Stimulated activated CD4-positive, alpha-beta T cell treated with anti-CD3 and anti-CD28 coated beads, TNF-alpha, amount 100 ng/mL, for 48 hours (primary cell): ENCODE measurements at places on chromosomes 7 and 10.

GRCh38 chr7:148584154-148584827 is 6.3 kb upstream of the C7orf33 start:
- no peak for DNase-seq

- DNase-seq, result no peak
These were observed 284.4 kb downstream of the DNAJB6 start for GRCh38 chr7:157621131-157621681.

DNA sequence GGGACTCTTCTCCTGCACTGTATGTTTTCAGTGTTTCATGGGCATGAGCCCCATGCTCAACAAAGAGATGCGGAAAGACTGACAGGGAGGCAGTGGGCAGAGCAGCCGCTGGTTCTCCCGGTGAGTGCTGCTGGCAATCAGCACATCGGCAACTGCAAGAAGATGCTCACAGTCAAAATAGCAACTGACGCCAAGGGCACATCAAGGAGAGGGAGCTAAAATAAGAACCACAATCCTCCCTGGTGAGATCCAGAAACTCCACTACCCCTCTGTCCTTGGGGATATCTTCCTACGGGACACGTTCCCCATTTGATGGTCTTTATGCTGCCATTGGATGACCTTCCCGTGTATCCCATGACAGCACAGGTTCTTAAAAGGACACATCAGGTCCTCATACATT is 28.9 kb upstream of the SVIL start:
- DNase-seq, result no peak

DNA sequence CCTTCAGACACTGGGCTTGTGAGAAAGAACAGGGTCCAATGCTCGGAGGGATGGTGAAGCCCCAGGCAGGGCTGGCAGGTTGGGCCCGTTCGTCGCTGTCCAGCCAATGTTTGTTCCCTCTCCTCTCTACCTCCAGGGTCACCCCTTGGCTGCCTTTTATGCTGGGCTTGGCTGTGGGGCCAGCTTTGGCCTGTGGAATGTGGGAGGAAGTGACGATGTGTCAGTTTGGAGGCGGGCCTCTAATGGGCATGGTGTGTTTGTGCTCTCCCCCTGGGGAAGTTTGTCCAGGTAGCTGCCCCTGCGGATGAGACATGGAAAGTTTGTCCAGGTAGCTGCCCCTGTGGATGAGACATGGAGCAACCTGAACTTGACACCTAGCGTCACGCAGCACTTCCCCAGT is 236.7 kb downstream of the GLRX3 start:
- no peak for DNase-seq

GRCh38 chr7:104225451-104225850 is 17.6 kb upstream of the ORC5 start:
- no peak for DNase-seq

DNA sequence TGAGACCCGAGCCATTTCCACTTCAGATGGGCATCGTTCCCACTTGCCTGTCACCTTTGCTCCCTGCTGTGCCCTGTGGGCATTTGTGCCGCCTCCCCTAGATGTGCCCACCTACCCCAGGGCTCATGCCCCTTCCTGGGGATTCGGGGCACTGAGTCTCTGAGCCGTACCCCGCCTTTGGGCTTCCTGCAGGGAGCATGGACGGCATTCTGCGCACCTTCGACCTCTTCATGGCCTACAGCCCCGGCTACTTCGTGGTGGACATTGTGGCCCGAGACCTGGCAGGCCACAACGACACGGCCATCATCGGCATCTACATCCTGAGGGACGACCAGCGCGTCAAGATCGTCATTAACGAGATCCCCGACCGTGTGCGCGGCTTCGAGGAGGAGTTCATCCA is 36.3 kb upstream of the VSIR start:
- no peak for DNase-seq

GRCh38 chr10:126734015-126734414 is 63.5 kb upstream of the C10orf90 start:
- no peak for DNase-seq

DNA sequence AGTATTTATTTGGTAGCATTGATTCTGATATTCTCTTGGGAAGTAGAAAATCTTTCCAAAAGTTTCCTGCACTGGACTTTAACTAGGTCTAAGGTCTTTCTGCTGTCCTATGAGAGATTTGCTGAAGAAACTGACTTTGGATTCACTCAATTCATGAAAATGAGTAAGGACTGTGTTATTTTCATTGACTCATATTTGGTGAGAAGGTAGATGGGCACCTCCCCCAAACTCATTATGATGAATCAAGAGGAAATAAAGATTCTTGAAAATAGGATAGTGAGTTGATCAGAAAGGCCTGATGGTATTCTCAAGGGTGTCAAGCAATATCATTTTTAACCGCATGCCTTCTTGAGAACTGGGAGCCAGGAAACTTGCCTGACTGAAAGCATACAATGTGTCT is 110.3 kb downstream of the RNF133 start:
- no peak for DNase-seq

DNA sequence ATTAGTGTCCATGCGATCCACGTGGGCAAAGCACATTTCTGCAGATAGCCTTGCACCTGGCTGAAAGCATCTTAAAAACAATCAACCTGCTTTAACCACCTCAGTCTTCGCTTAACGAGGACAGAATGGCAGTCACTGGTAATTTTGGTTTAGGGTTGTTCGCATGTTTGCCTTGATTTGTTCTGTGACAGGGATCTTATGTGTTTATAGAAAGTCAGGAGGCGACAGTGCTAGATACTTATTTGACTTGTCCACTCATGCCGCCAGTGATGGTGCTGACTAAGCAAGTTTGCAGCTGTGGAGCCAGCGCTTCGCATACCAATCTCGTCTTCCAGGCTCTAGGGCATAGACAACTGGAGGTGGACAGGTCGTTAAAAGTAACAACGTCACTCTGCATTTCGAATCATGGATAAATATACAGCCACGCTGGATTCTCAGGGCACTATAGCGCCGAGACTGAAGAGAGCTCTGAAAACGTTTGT is 1.2 kb upstream of the TMEM243 start:
- no peak for DNase-seq

- no peak for DNase-seq
These were observed 154.8 kb downstream of the DNAJB9 start for GRCh38 chr7:108724251-108725100.
